ENCODE measurements at places on chromosomes 3 and 15.

DNA sequence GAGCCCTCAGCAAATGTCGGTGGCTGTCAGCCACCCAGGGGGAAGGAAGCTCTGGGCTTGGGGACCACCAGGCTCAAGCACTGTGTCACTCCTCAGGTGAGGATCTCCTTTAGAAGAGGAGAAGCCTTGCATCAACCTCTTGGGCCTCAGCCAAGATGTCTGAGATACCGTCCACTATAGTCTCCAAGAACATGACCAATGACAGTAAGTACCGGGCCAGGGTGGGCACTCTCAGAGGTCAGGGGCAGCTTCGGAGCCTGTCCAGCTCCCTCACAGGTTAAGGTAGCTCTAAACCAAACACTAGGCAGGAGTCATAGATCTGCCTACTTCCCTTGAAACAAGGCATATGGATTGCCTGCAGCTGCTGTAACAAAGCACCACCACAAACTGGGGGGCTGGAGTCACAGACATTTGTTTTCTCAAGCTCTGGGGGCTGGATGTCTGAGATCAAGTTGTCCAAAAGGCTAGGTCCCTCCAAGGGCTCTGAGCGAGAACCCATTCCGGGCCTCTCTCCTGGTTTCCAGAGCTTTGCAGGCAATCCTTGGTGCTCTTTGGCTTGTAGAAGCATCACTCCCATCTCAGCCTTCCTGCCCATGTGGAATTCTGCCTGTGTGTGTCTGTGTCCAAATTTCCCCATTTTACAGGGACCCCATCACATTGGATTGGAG, 1.3 kb downstream of the CFAP100 start:
- no peak for DNase-seq

- no peak for DNase-seq
These were observed 53.5 kb downstream of the ZBTB38 start for GRCh38 chr3:141421639-141422319.

DNA sequence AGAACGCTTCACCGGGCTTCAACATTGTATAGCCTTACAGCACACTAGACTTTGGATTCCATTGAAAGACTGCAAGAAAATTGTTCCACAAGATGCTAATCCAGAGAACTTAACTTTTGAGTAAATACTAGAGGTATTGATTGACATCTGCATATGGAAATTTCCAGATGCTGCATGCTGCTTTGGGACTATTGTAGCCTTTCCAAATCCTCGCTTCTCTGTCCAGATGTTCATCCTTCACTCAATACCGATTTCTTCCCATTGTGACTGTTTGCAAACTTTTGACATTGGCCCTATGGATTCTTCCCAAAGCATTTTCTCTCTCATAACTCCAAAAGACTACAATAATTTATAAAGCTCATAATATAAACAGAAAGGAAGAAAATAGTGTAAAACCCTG, 41.4 kb downstream of the COL6A6 start:
- DNase-seq, result no peak

DNA sequence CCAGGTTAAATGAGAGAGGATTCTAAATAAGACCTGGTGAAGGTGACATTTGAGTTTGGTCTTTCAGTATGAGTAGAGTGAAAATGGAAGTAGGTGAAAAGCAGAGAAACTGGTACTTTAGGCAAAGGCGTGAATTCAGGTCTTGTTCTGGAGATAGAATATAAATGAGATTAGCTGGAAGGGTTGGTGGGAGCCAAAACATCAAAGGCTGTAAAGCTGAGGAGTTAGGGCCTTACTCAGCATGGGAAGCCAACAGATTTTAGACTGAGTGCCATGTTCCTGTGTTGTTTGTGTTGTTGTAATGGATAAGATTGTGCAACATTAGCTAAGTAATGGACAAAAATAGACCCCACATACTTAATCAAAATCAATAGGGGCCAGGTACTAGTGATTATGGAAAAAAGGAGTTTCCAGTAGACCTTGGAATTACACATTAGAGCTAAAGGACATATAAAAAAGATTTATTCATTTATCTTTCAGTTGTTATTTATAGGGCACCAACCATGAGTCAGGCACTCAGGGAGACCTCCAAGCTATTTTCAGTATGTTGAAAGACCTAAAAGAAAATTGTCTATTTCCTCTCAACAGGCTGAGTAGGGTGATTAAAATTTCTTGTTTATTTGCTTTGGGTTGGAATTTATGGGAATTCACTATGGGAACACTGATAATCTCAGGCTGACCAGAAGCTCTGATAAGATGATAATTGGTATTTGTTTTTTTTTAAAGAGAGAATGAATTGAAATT, 20.8 kb downstream of the ARL14 start:
- no peak for DNase-seq

- DNase-seq, result no peak
These were observed 42.2 kb downstream of the SLC9A9 start for GRCh38 chr3:143806038-143806437.

GRCh38 chr3:126654571-126655383, at the start of gene TXNRD3:
TSS of gene TXNRD3 (minus strand) at chr3:126655124.
- peak; percentile 65 for DNase-seq

DNA sequence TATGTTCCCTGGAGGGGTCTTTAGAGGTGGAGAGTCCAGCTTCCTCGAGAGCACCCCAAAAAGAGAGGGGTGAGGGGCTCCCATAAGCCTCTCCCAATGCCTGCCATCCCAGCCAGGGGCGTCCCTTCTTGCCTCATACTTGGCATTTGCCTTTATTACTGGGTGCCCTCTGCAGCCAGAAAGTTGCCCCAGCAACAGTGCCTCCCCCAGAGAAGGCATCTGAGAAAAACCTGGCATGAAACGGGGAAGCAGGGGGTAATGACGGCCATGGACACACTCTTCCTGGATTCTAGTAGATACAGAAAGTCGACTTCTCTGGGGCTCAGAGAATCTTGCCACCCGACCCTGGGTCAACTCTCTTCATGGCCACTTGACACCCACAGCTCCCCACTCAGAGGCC, 90.1 kb downstream of the PCSK6 start:
- no peak for DNase-seq

- no peak for DNase-seq
These were observed 36.6 kb downstream of the SPSB4 start for GRCh38 chr3:141087778-141088130.

GRCh38 chr3:151318313-151318712, 1.7 kb upstream of the GPR87 start:
- no peak for DNase-seq

DNA sequence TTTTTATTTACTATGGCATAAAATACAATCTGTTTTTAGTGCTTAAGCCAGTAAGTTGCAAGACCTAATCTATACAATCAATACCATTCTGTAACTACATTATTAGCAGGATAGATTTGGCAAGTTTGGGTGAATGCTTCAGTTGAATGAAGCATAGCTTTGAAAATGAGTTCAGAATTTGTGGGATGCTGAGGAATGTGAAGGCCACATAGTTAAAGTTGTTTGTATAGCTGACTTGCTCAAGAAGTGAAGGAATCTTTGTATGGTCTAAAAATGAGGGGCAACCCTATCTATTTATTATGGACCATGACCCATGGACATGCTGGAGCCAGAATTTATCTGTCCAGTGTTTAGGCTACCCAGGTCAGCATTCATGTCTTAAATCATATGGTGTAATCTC, 58.5 kb downstream of the CRYBG3 start:
- no peak for DNase-seq

- DNase-seq, result no peak
These were observed 174.7 kb downstream of the IGF1R start for GRCh38 chr15:98823012-98823458.

GRCh38 chr3:193938613-193939012, 197.3 kb upstream of the HES1 start:
- no peak for DNase-seq

DNA sequence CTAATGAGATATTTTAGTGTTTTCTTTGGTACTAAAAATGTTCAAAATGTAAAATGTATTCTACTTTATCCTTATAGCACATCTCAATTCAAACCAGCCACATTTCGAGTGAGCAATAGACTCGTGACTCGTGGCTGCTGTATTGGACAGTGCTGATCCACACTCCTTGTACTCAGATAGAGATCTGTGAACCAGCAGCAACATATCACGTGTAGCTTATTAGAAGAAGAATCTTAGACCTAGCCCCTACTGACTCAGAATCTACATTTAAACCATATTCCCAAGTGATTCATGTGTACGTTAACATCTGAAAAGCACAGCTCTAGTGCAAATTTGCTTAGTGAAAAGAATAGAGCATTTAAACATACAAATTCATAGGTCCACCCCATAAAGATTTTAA, 130.9 kb downstream of the IL1RAP start:
- no peak for DNase-seq

DNA sequence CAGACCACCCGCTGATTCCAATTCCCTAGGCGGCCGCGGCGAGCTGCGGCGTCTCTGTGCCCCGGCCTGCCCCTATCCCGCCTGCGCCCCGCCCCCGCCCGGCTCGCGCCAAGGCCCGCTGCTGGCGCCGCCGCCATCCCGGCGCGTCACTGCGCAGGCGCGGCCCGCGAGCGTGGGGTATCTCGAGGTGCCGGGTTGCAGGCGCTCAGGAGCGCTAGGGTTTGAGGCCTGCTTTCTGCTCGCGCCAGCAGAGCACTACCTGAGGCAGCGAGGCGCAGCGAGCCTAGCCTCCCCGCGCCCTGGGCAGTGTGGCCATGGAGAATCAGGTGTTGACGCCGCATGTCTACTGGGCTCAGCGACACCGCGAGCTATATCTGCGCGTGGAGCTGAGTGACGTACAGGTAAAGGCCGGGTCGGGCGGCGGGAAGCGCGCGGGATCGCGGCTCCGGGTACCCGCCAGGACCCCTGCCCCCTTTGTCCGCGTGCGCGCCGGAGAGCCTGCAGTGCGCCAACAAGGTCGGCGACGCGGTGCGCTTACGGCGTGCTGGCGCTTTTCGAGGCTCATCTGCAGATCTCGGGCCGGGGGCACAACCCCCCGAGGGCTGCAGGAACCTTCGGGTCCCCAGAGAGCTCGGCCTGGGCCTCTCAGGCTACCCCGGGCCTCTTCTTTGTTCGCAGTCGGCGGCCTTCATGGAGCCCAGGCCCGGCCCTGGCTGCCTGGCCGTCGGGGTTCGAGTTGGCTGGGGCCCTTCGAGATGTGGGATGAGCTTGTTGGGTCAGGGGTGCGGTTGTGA, at the start of gene HACD3:
Gene HACD3, plus strand, starts transcription at position 146 of the 794 bp plus-strand sequence. Its CDS starts 169 bp downstream, at position 315.
- peak; percentile 81 for DNase-seq

DNA sequence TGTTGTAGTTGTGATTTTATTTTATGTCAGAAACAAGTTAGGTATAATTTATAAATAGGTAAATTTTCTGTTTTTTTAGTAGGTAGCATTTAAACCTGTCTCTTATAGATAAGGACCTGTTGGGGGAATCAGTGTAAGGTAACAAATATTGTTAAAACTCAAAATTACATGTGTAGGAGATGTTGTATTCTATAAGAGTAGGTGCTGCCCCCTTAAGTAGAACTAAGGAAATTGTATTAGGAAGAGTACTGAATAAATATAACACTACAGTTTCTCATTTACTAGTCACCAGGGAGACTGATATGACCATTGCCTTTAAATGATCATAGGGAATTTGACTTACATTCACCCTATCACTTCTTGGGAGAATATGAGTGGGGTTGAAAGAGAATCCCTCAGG, 31.2 kb downstream of the SLC25A36 start:
- no peak for DNase-seq

- DNase-seq, result no peak
These were observed 13.7 kb downstream of the TM4SF18 start for GRCh38 chr3:149319750-149320149.

GRCh38 chr3:177443469-177443868, 246.2 kb upstream of the TBL1XR1 start:
- DNase-seq, result no peak

DNA sequence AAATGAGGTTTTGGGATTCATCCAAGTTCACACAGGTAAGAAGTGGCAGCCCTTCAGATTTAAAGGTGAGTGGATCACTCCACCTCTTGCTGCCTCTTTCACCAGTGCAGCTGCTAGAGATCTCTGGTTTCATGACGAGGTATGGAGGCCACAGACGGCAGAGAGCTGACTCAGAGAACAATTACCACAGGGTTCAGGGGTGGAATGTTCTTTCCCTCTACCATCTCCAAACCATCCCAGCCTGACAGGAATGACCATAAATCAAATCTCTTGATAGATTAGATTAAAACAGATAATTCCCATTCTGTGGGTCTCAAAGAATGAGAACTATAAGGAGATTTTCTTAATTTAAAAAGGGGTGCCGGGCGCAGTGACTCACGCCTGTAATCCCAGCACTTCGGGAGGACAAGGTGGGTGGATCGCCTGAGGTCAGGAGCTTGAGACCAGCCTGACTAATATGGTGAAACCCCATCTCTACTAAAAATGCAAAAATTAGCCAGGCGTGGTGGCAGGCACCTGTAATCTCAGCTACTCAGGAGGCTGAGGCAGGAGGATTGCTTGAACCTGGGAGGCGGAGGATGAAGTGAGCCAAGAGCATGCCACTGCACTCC, 174.2 kb upstream of the ATP11B start:
- no peak for DNase-seq

DNA sequence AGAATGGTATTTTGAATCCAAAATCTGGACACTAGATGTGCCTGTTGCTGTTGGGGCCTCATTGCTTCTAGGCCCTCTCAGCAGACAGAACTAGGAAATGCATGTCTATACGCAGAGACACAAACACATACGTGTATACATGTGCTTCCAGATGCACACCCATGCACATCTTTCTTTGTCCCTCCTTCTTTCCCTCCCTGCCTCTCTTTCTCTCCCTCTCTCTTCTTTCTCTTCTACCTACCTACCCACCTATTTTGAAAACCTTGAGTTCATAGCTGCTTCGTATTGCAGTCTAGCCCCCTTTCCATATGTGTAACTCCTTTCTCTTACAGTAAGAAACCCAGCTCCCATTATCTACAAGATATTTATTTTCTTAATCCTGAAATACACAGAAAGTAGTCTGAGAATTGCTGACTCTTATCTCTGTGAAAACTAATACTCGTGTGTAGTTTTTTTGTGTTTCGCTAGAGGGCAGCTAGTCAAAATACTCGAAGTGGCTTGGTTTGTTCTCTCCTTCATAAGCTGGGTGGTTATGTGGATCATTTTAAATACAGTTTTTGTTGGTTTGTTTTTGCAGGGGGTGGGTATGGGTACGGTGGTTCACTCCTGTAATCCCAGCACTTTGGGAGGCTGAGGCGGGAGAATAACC, 18.5 kb downstream of the RPL32 start:
- no peak for DNase-seq

- DNase-seq, result no peak
These were observed 212.5 kb upstream of the COL8A1 start for GRCh38 chr3:99425930-99426329.

GRCh38 chr15:65991721-65992483, 122.6 kb downstream of the RAB11A start:
- no peak for DNase-seq

- no peak for DNase-seq
These were observed 278.5 kb upstream of the ZNF717 start for GRCh38 chr3:76063811-76064210.

DNA sequence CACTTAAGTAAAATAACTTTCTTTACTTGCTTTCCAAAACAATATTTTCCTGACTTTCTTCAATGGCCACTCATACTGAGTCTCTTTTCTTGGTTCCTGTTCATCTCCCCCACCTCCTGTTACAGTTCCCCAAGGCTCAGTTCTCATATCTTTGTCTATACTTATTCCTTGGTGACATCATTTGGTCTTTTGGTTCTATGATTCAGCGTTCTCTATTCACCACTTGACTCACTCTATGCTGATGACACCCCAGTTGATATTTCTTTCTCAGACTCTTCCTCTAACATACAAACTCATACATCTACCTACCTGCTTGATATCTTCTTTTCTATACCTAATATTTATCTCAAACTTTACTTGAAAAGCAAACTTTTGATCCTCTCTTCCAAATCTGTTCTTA, 85.0 kb upstream of the P3H2 start:
- DNase-seq, result no peak
